Smooth muscle cell of the brain vasculature (primary cell): ENCODE measurements at places on chromosomes 5 and 9.

GRCh38 chr9:32251539-32251938 lies 132.9 kb upstream of the ACO1 start:
- no peak for DNase-seq

DNA sequence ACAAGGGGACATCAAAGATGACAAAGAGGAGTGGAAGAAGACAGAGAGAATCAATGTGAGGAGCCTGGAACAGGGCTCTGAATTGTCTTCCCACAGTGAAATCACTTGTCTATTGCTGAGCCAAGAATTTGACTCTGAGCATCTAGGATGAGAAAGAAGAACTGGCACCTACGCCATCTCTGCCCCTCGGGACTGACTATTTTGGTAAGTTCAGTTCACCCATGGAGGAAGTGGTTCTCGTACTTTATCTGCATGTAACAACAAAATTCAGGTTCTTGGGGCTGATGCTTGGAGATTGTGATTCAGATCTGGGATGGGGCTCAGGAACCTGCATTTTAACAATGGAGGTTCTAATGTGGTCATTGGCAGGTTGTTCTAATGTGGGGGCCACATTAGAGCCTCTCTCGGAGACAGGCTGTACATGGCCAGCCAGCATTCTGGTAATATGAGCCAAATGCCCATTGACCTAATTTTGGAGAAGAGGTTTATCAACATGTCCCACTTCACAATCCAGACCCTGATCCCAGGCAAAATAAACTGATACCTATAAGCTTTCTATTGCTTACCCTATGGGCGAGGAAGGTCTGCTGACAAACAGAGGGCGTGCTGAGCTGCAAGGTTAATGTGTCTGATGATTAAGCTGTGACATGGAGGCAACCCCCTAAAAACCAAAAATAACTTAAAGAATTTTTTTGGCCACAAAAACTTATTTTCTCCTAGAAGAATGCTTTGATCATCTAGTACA lies 2.7 kb upstream of the IL12B start:
- DNase-seq = no peak

GRCh38 chr5:149360272-149360671 lies 2.4 kb downstream of the PCYOX1L start:
- no peak for DNase-seq

GRCh38 chr9:92432972-92433548 lies 8.8 kb upstream of the OMD start:
- DNase-seq = no peak

DNA sequence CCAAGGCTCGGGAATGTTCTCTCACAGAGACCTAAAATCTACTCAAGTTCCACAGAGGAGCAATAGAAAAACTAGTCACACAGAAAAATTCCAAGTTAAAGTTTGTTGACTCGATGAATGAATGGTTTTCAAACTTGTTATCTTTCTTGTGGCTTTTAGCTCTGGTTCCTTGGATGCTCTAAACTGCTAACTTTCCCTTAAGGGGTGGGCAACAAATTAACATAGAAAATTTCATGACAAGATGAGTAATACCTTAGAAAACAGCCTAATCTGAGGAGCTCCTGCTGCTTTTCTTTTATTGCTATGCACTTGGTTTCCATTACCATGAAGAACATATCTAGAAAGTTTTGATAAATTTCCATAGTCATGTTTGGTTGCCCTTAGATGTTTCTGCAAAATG lies 100.2 kb upstream of the CCDC112 start:
- no peak for DNase-seq

- DNase-seq = no peak
These were observed 3.5 kb downstream of the NRG2 start for GRCh38 chr5:140039561-140039960.

GRCh38 chr5:73027816-73028215 lies 72.0 kb downstream of the FCHO2 start:
- DNase-seq = no peak

GRCh38 chr9:112755675-112756074 lies 5.1 kb downstream of the SNX30 start:
- DNase-seq = no peak

DNA sequence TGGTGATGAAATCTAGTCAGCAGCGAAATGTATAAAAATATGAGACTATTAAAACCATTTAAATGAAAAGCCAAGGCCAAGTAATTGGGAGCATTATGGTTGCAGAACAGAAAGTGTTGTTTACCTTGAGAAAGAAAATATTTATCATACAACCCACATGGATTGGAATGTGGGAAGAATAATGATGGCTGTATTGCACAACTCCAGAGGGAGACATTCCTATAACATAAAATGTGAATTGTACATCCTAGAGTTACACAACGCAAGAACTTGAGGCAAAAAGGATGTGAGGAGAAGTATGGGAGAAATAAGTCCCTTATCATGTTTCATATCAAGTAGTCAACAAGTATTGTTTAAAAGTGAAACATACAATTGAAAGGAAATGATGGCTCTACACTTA lies 1014.0 kb upstream of the SEMA6A start:
- no peak for DNase-seq

DNA sequence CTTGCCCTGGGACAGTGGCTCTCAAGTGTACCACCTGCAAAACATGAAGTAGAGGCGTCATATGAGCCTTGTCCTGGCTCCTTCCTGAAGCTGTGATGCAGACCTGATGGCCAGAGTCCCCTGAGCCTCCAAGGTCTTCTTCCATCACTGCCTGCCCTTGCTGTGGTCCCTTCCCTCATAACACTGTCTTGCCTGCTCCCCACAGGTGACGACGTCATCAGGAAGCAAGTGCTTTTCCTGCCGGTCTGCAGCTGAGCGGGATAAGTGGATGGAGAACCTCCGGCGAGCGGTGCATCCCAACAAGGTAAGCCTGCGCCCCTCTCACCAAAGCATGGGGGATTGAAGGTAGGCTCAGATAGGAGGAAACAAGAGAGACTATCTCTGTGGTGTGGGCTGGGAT lies 107.3 kb downstream of the DAB2IP start:
- DNase-seq = no peak

- no peak for DNase-seq
These were observed 69.5 kb downstream of the ERP44 start for GRCh38 chr9:100029251-100029650.

- DNase-seq = no peak
These were observed 16.0 kb upstream of the ZCCHC7 start for GRCh38 chr9:37104183-37104889.
